ENCODE measurements at places on chromosomes 12 and 14.

DNA sequence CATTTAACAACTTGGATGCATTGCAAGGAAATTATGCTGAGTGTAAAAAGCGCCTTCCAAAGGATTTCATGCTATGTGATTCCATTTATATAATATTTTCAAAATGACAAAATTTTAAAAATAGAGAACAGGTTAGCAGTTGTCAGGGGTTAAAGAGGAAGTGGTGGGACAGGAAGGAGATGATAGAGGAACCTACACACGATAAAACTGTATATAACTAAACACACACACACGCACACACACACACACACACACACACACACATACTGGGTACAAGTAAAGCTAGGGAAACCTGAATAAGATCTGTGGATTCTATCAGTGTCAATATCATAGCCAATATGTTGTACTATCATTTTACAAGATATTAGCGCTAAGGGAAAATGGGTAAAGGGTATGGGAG lies 17.2 kb downstream of the TTC9 start:
- DNase-seq, result no peak

DNA sequence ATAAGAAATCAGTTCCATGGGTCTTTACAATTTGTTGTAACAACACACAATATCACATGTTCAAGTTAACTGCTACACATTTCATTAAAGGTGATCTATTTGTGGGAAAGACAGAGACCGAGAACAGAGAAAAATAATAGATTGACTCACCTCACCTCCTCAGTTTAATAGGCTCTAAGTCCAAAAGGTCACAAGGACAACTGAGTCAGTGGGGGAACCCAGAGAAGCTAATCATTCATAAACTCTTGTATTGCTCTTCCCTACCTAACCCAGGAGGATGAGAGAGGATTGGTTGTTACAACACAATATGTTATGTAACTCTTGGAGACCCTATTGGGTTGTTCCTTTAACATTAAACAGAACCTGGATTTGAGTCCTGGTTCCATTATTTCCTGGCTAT lies 72.2 kb upstream of the CRY1 start:
- DNase-seq, result no peak

- no peak for DNase-seq
These were observed 6.3 kb downstream of the GON7 start for GRCh38 chr14:93200553-93200952.

DNA sequence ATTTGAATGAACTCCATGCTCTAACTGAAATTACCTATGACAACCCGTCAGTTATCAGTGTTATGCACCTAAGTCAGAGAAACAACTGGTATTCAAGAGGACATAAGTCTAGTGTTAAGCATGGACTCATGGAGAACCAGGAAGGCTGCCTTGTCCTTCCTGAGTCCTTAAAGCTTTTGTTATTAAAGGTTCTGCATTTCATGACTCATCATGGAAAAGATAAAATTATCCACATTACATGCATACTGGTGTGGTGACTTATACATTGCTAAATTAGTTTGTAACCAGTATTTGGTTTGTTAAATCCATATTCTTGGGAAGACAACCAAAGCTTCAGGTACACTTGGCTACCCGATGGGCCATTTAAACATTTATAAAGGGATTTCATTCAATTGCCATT lies 6.5 kb upstream of the OR4E1 start:
- DNase-seq, result no peak

GRCh38 chr12:11764837-11765236 lies 115.4 kb downstream of the ETV6 start:
- DNase-seq, result no peak

DNA sequence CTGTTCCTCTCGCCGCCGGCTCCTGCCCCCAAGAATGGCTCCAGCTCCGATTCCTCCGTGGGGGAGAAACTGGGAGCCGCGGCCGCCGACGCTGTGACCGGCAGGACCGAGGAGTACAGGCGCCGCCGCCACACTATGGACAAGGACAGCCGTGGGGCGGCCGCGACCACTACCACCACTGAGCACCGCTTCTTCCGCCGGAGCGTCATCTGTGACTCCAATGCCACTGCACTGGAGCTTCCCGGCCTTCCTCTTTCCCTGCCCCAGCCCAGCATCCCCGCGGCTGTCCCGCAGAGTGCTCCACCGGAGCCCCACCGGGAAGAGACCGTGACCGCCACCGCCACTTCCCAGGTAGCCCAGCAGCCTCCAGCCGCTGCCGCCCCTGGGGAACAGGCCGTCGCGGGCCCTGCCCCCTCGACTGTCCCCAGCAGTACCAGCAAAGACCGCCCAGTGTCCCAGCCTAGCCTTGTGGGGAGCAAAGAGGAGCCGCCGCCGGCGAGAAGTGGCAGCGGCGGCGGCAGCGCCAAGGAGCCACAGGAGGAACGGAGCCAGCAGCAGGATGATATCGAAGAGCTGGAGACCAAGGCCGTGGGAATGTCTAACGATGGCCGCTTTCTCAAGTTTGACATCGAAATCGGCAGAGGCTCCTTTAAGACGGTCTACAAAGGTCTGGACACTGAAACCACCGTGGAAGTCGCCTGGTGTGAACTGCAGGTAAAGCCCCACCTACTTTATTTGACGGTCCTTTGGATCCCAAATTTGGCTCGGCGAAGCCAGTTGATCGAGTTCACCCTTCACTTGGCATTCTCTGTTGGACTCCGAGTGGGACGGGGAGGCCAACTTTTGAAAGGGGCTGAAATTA lies 1.5 kb downstream of the WNK1 start:
- DNase-seq, result peak; percentile 72

DNA sequence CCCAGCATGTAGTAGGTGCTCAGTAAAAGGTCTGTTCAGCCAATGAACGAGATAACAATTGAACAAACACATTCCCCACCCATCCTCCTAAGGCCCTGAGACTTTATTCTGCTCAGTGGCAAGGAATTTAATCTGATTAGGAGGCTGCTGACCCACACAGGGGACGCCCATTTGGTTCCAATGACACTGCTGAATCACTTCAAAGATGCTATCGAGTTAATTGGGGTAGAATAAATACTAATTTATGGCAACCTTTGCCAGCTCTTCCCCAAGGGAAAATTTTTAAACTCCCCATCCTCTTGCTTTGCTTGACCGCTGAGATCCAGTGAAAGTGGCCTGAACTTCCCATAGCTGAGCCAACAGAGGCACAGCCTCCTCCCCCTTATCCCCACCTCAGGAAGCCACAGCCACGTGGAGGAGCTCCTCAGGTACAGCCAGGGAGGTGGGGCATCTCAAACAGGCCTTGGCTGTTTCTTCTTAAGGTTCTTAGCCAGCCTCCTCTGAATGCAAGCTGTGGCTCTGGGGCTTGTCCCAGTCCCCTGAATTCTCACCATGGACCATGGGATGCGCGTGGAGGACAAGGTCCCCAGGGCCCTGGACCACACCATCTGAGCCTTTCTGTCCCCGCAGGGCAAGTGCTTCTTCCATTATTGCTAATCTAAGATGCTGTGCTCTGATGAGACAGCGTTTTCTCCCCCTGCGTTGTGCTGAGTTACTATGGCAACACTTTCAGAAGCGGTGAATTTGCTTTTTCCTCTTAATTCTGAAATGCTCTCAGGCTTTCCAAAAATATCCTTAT lies 26.7 kb downstream of the C14orf132 start:
- DNase-seq, result no peak

GRCh38 chr14:99476864-99477263 lies 3.8 kb downstream of the SETD3 start:
- no peak for DNase-seq

DNA sequence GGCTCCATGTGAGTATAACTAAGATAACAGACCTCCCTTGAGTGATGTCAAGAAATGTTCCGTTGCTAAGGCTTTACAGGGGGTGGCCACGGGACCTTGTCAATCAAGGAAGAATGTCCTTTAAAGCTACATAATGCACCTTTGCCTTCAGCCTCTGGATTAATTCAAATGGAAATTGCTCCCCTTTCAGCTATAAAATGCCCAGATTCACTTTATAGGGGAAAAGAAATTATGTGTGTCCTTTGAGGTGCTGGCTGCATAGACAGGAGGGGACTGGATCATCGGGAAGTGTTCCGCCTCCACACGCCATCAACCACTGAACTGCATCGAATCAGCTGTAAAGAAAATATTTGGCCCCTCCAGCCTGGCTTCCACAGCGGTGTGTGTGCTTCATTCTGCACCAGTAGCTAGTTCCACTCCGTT lies 415.4 kb downstream of the DPF3 start:
- no peak for DNase-seq

GRCh38 chr12:51721282-51721940 lies 127.1 kb downstream of the FIGNL2 start:
- DNase-seq, result peak; percentile 64

GRCh38 chr12:131920902-131921840 lies 7.9 kb upstream of the PUS1 start:
- DNase-seq, result no peak

DNA sequence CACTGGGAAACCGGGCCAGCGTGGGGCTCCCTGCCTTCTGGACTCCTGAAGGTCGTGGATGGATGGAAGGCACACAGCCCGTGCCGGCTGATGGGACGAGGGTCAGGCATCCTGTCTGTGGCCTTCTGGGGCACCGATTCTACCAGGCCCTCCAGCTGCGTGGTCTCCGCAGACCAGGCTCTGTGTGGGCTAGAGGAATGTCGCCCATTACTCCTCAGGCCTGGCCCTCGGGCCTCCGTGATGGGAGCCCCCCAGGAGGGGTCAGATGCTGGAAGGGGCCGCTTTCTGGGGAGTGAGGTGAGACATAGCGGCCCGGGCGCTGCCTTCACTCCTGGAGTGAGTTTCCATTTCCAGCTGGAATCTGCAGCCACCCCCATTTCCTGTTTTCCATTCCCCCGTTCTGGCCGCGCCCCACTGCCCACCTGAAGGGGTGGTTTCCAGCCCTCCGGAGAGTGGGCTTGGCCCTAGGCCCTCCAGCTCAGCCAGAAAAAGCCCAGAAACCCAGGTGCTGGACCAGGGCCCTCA lies 26.9 kb downstream of the HIP1R start:
- DNase-seq, result no peak

- no peak for DNase-seq
These were observed 67.3 kb upstream of the KCNH3 start for GRCh38 chr12:49471557-49471956.

- DNase-seq, result no peak
These were observed 1222.4 kb upstream of the USP15 start for GRCh38 chr12:61037792-61038191.

- DNase-seq, result no peak
These were observed 104.0 kb downstream of the C14orf39 start for GRCh38 chr14:60381909-60382308.

GRCh38 chr12:53330671-53331070 lies 5.5 kb downstream of the SP7 start:
- no peak for DNase-seq

GRCh38 chr14:94918896-94919295 lies 149.0 kb upstream of the GSC start:
- no peak for DNase-seq

DNA sequence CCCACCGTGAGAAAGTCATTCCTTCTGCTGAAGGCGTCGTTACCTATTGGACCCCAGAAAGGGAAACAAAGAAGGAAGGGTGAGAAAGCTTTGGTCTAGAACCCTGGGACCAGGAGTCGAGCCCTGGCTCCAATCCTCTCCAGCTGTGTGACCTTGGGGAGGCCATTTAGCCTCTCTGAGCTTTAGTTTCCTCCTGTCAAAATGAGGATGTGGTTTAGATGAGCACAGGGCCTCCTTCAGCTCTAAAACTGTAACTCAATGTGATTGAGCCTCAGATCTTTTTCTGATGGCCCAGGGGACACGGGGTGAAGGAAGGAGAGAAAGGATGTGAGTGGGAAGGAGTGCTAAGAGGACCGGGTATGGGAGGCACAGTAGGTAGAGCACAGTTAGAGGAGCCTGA lies 7.7 kb downstream of the JDP2 start:
- no peak for DNase-seq

DNA sequence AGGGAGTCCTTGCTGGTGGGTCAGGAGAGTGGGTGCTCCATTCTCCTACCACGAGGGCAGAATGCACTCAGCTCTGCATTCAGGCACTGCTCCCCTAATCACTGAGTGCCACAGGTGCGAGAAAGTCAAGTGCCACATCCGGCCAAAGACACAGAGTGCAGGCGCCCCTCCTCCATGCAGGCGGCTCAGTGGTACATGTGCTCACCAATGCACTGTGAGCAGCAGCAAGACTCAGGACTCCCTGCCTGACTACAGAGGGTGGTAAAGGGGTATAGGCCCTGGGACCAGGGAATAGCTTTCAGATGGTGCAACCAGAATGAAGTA lies 32.9 kb downstream of the ZFYVE21 start:
- DNase-seq, result peak; percentile 64

GRCh38 chr14:89674936-89675335 lies 257.9 kb upstream of the FOXN3 start:
- no peak for DNase-seq

DNA sequence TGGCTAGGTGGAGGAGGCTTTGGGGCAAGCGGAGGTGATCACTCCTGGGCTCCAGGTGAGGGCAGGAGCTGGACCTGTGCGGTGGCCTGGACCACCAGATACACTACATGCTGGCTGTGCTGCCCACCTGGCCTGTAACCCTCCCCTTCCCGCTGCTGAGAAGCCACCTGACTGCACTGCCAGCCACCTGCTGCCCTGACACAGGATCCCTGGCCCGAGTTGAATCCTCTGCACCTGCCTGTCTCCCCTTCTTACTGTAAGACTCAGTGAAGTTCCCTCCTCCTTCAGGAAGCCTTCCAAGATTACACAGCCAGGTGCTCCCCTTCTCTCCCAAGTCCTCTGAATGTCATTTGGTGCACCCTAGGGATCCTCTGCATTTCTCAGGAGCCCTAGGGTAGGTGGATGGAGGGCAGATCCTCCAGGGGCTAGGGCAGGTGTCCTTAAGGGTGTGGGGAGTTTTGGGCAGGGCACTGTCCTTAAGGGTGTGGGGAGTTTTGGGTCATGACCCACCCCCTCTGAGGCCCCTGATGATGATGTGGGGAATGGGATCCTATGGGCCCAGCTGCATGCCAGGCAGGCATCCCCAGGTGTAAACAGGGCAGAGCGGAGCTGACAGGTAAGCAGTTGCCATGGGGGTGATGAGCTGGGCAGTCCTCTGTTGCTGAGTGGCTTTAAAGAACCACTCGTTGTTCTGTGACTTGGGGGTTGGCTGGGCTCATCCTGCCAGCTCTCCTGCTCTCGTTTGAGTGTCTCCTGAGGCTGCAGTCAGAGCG lies 6.7 kb upstream of the MTA1 start:
- no peak for DNase-seq

DNA sequence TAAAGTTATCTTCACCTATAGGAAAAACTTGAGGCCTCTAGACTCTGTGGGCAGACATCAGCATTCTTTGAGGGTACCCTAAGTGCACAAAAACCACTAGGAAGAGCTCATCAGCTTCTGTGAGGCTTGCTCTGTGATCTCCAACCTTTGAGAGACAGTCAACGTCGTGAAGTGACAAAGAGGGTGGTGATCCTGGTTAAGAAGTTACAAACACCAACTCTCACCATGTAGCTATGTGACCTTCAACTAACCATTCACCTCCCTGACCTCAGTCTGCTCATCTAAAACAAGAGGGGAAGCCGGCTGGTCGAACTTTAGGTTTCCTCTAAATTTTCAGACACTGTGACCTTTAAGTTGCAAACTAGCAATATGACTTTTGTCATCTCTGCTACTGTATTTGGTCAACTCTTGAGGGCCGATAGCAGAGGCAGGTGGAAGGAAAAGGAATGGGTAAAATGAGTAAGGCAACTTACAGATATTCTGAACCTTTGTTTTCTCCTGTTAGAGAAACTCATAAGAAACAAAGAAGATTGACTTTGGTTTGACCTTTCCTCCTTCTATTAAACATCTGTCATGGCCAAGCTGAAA lies 103.2 kb upstream of the PARP11 start:
- peak; percentile 42 for DNase-seq

GRCh38 chr12:123062681-123063486 lies 82.4 kb downstream of the ARL6IP4 start:
- no peak for DNase-seq

Data from activated CD4-positive, alpha-beta memory T cell treated with anti-CD3 and anti-CD28 coated beads for 36 hours (primary cell).